NB4 (cell line): ENCODE measurements at places on chromosomes 6 and 20.

- peak; percentile 92 for DNase-seq
Observed at GRCh38 chr20:53609491-53610445, 16.1 kb upstream of the ZNF217 start.

DNA sequence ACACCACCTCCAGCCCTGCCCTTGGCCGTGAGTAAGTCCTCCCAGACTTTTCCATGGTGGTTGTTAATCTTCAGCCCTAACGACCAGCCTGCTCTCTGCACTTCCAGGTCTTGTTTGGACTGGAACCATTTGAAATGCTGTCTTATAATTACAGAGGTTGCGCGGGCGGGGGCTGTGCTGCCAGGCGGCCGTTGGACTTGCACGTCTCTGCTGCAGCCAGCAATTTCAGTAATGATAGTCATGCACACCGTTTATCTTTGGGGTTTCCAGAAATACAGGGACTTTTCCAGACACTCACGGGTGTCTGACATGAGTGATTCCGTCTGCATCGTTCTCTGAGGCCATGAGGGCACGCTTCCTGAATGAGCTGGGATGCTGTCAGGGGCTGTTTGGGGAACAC is 118.2 kb downstream of the BMP7 start:
- DNase-seq: no peak

DNA sequence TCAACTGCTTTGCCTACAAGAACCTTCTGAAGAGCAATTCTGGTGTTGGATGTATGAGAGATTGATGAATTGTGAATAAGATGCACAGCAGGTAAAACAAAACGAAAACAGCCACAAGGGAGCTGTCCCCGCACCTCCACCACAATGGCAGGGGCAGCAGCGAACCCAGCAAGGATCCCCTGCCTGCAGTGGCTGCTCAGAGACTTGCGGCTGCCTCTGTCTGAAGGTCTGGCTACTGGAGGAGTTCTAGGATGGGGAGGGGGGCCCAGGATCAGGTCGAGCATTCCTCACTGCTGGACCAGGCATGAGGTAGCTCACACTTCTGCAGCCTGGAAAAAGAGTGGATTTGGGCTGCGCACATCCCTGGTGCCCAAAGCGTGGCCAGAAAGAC is 523.5 kb downstream of the CDH26 start:
- DNase-seq: no peak

- peak; percentile 91 for DNase-seq
Observed at GRCh38 chr6:4941782-4942672, 61.8 kb downstream of the RPP40 start.

DNA sequence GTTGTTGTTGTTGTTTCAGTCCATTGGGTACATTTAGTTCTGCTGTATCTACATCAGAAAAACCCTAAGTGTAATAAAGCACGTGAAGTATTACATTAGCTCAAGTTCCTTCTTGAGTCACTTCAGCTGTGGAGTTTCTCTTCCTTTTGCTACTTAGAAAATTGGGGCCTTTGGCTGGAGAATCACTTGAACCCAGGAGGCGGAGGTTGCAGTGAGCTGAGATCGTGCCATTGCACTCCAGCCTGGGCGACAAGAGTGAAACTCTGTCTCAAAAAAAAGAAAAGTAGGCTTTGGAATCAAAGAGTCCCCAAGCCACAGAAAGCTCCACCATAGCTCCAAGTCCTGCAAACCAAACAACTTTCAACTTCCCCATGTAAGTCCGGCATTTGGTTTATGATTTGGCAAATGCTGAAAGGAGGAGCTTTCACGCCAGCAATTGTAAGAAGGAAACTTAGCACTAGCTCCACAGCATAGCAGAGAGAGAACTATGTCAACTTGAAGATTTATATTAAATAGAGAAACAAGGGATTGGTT is 56.5 kb upstream of the RNF144B start:
- DNase-seq: no peak

DNA sequence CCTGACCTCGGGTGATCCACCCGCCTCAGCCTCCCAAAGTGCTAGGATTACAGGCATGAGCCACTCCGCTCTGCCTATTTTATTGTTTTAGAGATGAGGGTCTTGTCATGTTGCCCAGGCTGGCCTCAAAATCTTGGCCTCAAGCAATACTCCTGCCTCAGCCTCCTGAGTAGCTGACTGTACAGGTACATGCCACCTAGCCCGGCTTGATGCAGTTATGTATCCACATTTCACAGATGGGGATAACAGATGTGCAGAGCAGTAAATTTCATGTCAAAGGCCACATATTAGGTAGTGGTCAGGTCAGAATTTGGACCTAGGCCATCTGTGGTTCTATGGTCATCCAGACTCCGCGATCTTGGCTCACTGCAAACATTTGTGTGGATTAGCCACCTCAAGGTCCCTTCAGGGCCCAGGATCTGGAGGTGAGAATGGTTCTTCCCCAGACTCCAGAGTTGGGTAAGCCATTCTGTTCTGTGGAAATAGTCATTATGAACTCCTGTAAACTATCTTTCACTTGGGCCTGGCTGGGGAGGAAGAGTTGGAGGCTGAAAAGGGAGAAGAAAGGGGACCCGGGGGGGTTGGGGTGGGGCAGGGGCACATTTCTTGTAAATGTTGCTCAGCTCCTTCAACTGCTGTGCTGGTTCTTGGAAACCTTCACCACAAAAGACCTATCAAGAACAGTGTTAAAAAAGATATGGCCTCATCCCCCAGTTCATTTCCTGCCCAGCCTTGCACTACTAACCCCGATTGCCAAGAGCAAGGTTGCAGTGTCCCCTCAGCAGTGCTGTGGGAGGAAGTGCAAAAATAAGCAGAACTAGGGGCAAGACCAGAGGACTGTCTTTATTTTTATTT is 13.0 kb downstream of the PIM1 start:
- DNase-seq: peak; percentile 99

DNA sequence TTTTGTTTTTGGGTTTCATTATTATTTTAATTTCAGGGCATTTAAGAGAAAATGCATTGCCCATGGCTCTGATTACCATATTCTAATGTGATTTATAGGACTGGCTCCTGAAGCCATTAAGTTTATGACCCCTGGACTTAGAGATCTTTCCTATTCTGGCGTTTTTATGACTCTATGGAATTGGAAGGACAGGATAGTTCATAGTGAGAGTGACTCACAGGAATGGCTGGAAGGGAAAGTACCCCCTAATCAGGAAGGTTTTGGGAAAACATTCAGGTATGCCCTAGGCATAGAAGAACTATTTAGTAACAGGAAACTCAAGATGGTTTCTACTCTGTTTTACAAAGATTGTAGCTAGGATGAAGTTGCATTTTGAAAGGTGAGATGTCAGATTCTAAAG is 108.6 kb upstream of the SLC2A12 start:
- no peak for DNase-seq

DNA sequence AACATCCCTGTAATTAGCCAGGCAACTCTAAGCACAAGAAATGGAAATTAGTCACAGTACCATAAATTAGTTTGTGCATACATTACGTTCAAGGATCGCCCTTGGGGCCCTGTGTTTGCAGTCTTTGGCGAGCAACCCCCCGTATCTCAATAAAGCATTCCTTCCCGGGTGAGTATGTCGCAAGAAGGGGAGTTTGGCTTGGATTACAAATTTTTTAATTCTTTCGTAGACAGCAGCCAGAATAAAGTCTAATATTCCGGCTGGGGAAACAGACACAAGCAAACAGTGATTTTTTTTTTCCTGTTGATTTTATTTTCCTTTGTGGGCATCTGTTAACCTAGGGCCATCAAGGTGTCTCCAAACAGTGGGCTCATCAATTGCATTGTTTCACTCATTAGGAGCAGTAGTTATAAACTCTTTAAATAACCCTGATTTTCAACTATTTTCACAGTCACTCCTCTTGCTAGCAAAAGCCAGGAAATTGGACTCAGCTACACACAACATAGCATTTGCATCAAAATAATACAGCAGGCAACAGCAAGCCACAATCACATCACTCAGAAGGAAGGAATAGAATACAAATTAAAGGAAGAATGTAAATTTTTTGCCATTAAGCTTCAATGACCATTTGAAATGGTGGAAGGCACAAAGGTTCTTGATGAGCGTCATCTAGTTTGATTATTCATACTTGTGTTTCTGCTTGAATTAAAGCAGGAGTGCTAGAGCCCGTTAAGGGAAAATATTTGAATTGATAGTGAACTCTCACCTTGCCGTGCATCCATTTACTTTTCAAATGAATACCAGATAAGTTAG is 85.3 kb downstream of the LINC00237 start:
- DNase-seq: no peak

DNA sequence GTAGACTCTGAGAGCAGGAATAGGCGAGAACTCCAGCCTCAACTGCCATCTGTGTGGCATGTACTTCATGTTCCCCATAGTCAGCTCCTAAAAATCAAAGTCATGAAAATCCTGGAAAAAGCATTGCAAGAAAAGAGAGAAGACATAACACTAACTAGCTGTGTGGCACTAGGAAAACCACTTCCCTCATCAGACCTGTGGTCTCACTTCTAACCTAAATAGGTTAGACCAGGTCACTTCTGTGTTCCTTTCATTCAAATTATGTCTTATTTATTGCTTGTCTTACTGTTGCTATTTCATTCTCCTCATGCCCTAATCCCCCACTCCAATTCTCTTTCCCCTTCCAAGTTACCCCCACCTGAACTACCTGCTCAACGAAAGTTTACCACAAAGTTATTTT is 70.2 kb downstream of the TNFRSF21 start:
- no peak for DNase-seq

DNA sequence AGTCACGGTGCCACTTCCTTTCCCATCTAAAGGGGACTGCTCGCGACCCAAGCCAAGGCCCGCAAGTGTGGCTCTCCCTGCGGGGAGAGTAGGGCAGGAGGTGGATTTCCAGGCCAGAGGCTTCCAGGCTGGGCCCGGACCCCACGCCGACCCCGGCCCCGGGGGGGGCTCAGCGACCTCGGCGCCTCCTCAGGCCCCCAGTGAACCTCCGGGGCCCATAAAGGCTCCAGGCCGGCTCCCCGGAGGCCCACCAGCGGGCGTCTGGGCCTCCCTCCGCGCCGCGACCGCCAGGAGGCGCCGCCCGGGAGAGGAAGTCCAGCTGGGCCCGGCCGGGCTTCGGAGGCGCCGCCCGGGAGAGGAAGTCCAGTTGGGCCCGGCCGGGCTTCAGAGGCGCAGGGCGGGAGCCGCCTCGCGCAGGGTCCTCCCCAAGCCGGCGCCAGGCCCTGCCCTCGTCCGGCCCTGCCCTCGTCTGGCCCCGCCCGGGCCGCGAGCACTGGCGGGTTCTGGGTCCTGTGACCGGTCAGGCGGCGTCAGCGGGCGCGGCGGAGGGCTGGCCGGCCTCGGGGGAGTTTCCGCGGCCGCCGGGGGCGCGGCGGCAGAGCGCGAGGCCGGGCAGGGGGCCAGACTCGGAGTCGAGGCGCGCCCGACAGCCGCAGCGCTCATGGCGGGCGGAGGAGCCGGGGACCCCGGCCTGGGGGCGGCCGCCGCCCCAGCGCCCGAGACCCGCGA is at the start of gene RAB32:
RAB32 (plus strand) TSS at position 623 of the 729 bp plus-strand sequence; CDS start at position 662, 39 bp downstream.
- DNase-seq: peak; percentile 94

DNA sequence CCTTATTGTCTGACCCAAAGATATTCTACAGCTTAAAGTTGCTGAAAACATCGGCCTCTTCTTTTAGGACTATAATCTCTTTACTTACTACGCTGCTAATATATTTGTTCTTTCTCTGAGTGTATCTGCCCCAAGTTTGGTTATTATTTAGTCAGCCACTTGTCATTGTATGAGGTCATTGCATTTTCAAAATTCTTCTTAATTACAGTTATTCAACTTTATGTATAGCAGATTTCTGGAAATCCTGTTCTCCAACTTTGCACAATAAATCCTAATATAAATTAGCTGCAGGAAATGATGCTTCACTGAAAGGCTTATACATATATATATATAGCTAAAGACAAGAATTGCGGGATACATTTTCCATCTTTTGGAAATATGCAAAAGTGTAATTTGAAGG is 88.5 kb upstream of the HIVEP1 start:
- no peak for DNase-seq

DNA sequence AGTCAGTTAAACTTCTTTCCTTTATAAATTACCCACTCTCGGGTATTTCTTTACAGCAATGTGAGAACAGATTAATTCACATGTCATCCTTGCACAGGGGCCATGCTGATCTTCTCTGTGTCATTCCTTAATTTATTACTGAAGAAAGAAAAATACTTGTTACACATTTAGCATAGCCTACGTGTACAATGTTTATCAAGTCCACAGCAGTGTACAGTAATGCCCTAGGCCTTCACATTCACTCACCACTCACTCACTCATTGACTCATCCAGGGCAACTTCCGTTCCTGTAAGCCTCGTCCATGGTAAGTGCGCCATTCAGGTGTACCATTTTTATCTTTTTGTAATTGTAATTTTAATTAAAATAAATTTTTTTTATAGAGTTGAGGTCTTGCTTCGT is 73.6 kb downstream of the RSPH3 start:
- no peak for DNase-seq

DNA sequence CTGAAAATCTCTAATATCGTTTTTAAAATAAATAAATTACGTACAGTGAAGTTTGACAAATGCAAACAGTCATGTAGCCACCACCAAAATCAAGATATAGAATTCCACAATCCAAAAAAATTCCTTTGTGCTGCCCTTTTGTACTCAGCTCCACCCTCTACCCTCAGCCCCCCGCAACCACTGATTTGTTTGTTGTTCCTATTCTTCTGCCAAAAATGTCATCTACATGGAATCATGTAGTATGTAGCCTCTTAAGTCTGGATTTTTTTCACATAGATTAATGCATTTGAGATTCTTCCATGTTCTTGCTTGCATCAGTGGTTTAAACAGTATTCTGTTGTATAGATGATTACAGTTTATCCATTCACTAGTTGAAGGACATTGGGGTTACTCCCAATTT is 8.5 kb upstream of the REPS1 start:
- no peak for DNase-seq

DNA sequence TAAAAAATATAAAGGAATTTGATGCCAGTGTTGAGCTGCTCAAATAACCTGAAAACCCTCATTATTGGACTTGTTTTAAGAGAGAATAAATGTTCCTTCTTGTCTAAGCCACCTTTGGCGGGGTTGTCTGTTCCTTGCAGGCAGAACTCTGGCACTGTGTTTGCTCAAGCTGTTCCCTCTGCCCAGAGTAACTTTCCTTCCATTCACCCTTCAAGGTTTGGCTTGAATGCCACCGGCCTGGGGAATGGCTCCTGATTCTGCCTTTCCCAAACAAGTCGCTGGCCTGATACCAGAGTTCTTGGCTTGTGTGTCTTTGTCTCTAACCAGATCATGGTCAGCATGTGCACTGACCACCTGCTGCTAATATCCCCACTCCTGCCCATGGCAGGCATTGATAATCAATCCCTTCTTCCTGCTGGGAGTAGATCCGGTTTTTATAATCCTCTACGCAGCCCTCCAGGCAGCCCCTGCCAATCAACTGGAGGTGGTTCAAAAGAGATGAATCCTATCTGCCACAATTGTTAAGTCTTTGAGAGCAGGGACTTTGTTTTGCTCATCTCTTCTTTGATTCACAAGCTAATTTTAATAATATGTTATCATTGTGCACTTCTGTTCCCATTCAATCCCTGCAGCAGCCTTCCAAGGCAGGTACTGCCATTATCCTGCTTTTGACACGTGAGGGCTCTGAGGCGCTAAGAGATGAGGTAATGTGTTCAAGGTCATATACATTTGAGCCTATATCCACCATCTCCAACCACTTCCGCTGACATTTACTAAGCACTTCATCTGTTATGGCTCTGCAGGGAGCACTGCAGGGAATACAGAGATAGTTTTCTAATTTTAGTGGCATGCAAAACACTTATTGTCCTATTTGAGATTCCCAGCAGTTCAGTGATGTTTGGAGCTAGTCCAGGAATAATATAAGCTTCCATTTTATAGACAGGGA is 3.1 kb upstream of the CCM2L start:
- no peak for DNase-seq
